ENCODE measurements at places on chromosomes 5 and 9. TPM values are rescaled to one million over a fixed set of nuclear protein-coding genes. Genes with fewer than 3 reads are reported as not detected.

Gene CBY3
- polyA plus RNA-seq: not detected

- DNase-seq: no peak
- H3K4me3 ChIP-seq: no peak overlapping the region
- no peaks in the 10 kb centered on the region for H3K36me3 ChIP-seq
- H3K27ac ChIP-seq: no peak overlapping the region
- no peaks in the 10 kb centered on the region for H3K4me1 ChIP-seq
Observed at GRCh38 chr5:138721979-138722378, 31.2 kb upstream of the CTNNA1 start.

DNA sequence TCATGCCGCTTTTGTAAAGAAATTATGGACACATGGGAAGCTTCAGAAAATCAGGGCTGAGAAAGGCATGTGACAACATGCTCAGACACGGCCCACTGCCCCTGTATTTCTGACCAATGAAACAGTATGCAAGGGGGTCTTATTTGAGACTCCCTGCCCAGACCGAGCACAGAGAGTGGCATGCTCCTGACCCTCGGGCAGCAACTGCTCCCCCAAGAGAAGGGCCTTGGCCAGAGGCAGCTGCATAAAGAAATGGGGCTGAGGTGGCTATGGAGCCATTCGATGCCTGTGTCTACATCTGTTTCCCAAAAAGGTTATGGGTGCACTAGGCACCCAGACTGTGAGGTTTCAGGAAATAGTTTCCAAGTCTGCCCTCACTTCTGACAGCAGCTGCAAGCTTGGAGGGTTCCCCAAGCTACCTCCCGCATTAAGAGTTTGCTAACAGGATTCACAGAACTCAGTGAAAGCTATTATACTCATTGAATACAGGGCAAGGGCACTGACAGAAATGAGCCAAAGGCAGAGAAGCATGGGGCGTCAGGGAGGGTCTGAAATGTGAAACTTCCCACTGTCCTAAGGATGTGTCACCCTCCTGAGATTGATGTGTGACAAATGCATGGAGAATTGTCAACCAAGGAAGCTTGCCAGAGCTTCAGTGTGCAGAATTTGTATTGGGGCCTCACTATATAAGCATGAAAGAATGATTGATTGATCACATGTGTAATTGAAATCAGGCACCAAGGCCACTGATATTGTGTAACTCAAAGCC lies 94.3 kb downstream of the DAP start:
- no peaks in the 10 kb centered on the region for H3K36me3 ChIP-seq
- H3K4me3 ChIP-seq: no peak overlapping the region
- no peak for DNase-seq
- H3K27ac ChIP-seq: no peak overlapping the region

- no peak for DNase-seq
- H3K4me1 ChIP-seq: no peaks in the 10 kb centered on the region
- no peaks in the 10 kb centered on the region for H3K27me3 ChIP-seq
- peaks cover 11% of the 10 kb centered on the region for H3K36me3 ChIP-seq
- no peak overlapping the region for H3K27ac ChIP-seq
Observed at GRCh38 chr9:76087976-76088375, 197.5 kb downstream of the PCSK5 start.

Gene AGXT2
- polyA plus RNA-seq: not detected

Measured in heart left ventricle (tissue), 16 donors.